SK-MEL-5 (cell line): ENCODE measurements at places on chromosomes 12 and 14. TPM values are rescaled to one million over a fixed set of nuclear protein-coding genes. Genes with fewer than 3 reads are reported as not detected.

Gene FOXG1
- total RNA-seq, result not detected in 2 replicates

- DNase-seq, result no peak
Measured at GRCh38 chr12:41014643-41015020, 173.5 kb upstream of the PDZRN4 start.

GRCh38 chr12:96502949-96503532 is 13.7 kb downstream of the CFAP54 start:
- no peak for DNase-seq

DNA sequence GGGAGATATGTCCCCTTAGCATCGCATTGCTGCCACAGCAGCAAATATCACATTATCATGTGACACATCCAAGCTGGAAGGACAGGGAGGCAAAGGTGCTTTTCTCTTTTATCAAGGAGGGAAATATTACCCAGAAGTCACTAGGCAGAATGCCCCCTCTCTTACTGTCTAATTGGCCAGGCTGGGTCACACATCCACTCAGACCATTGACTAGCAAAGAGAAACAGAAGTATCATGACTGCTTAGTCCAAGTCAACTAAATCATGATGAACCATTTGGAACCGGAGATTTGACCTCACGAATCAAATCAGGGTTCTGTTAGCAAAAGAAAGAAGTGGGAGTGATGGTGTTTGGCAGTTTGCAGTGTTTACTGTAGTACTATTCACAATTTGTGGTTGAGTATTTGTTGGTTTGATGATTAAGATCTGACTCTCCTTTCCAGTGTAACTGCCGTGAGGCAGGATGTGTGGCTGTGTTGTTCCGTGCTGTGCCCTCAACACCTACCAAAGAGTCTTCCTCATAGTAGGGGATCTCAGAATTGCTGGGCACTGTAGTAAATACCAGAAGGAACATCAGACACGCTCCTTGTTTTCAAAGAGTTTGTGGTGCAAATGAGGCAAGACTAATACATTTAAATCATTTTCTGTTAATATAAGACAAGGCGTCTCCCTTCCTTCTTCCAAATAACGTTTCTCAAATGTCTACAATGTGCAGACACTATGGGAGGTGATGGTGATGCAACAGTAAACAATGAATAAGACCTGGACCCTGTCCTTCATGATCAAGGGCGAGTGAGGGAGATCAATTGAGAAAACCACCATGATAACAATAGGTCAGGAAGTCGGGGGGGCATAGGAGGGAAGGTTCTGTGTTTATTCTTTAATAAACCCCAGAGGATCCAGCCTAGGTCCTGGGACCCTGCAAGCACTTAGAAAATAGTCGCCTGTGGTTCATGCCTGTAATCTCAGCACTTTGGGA is 194.4 kb upstream of the CRY1 start:
- no peak for DNase-seq

Gene HOXC12
- total RNA-seq, result not detected in 2 replicates

Gene PLEKHD1
- not detected in 2 replicates for total RNA-seq

Gene TSHR
- total RNA-seq, result not detected in 2 replicates

DNA sequence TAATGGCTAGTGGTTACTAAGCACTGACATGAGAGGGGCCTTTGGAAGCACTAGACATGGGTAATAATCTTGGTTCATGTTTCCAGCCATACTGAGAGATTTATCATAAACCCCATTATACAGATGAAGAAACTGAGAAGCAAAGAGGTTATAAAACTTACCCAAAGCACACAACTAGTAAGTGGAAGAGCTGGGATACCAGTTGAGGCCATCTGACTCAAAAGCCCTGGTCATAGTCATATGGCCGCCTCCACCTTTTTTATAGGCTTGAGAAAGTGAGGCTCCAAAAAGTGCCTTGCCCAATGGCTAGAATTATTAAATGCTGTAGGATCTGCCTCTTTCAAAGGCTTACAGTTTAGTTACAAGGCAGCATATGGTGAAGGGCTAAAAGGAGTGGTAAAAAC is 944 bp downstream of the TXNRD1 start:
- DNase-seq, result no peak

DNA sequence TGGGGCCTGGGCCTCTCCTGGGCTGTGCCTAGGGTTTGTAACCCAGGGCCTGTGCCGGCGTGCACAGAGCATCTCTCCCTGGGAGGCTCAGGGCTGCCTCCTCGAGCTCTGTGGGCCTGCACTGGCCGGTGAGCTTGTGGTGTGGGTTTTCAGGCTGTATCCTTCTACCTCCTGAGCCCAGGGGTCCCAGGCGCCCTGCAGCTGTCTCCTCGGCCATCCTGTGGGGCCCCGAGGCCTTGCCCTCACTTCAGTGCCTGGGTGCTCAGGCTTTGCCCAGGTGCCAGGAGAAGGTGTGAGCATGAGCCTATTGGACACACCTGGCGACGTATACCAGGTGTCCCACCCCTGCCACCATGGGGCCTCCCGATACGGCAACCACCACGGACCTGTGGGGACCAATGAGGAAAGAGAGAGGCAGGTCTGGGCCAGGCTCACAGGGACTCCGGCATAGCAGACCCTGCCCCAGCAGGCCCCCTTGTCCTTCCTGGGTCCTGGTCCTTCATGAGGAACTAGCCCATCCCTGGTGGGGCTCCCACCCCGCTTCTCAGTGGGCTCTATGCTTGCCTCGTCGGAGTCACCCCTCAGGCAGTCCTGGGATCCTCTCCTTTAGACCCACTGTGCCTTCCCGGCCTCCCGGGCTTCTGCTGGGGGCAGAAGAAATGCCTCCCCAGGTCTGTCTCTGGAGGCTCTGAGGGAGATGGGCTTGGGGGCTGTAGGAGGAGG is 400.2 kb downstream of the TMEM121 start:
- DNase-seq, result no peak

Gene TPPP2
- not detected in 2 replicates for total RNA-seq
